ENCODE measurements at places on chromosomes 4 and X.
A peak's percentile ranks its signal among the peaks of the same experiment; 100 is the strongest.

DNA sequence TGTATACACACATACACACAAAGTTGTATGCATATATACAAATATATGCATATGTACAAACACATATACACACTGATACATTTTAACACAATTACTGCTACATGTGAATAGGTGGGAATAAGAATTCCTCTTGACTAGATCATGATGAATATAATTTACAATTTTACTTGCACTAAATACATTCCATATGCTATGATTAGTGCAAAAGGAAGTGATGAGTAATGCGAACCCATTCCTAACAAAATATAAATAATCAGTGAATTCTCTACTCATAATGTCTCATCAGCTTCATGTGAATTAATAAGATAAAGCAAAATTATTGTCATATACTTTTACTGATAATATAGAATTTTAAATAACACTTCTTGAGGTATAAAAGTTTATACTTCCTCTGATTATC, 1077.3 kb upstream of the PCDH10 start:
- DNase-seq: no peak

- no peak for DNase-seq
These were observed 41.2 kb downstream of the ANXA5 start for GRCh38 chr4:121655320-121656268.

DNA sequence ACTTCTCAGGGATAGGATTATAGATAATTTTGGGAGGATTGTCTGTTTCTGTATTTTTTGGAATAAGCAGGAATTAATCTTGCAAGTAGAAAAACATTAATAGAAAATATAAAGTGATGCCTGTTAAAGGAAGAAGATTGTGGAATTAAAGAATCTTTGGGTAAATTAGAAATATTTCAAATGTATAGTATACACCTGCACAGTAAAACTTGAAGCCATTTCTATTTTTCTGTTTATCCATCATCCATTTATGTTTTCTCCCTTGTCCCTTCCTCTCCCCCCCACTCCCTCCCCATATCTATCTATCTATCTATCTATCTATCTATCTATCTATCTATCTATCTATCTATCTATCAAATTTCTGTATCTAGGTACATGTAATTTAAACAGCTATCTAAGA, 46.9 kb upstream of the GEMIN8 start:
- no peak for DNase-seq

DNA sequence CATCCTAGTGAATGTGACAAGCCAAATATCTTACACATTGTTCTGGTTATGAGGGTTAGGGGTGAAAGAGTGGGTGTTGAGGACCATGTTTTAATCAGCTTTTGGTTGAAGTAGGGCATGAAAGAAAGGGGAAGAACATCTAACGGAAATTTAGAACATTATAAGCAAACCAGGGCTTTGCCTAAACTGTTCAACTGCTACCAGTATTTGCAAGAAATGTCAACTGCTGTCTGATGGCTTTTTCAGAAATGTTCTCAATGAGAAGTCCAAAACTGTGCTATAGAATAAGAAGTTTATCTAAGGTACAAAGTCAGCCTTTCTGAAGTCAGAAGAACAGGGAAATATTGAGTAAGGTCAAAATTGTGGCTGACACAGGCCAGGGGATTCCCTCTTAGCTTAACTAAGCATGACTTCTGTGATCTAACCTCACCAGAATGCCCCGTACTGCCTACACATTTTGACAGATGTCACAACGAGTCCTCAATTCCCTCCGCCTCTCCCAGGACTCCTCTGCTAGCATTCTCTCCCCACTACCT, 67.1 kb downstream of the DTHD1 start:
- DNase-seq: no peak

GRCh38 chr4:79650794-79651431, 242.9 kb upstream of the GK2 start:
- no peak for DNase-seq

- no peak for DNase-seq
These were observed 17.2 kb upstream of the MRPL1 start for GRCh38 chr4:77845400-77845799.

- no peak for DNase-seq
These were observed 15.3 kb downstream of the NOP14 start for GRCh38 chr4:2947926-2948325.

DNA sequence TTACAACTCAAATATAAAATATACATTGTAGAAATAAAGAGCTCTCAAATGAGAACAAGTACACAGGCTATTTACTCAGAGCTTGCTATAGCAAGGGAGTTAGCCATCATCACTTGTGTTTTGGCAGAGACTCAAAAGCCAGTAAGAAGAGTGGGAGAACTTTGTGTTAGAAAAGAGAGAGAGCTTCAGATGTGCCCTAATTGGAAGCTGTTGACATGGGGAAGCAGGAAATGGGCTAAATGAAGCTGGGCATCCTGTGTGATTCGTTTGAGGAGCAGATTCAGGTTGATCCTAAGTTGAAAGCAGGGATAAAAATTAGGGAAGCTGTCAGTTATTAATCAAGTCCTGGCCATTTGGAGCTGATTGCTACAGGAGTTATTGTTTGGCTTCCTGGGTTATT, 207.4 kb upstream of the MAOA start:
- no peak for DNase-seq

DNA sequence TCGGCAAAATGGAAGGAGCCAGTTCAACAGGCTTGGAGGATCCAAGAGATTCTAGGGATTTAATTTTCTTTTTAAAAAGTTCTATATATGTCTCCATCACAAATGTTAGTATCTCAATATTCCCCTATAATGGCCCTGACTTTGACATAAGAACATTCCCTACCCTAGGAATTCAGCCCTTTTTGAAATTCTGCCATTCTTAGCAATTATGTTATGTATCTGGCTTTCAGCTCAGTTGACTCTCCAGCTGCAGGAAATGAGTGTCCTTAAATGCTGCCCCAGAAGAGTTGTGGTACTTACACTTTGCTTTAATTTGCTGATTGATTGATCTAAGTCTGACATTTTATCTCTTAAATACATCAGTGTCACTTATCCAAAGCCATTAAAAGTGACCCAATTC, 1454.3 kb downstream of the FSTL5 start:
- no peak for DNase-seq

DNA sequence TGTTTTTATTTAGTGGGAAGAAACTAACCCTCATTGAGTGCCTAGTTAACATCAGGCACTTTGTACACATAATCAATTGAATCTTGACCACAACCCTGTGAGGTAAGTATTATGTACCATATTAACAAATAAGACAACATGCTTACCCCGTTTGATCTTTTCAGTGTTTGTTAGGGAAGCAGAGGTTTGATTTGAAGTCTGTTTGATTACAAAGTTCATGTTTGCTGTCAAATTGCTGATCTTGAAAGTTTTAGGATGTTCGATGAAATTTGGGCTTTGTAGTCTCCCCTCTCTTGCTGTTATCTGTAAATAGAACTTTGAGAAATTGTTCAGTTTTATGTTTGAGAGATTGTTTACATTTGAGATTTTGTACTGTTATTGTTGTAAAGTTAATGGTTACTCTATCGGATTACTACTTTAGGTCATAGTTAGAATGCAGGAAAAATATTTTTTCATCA, 13.4 kb upstream of the ADH4 start:
- no peak for DNase-seq

DNA sequence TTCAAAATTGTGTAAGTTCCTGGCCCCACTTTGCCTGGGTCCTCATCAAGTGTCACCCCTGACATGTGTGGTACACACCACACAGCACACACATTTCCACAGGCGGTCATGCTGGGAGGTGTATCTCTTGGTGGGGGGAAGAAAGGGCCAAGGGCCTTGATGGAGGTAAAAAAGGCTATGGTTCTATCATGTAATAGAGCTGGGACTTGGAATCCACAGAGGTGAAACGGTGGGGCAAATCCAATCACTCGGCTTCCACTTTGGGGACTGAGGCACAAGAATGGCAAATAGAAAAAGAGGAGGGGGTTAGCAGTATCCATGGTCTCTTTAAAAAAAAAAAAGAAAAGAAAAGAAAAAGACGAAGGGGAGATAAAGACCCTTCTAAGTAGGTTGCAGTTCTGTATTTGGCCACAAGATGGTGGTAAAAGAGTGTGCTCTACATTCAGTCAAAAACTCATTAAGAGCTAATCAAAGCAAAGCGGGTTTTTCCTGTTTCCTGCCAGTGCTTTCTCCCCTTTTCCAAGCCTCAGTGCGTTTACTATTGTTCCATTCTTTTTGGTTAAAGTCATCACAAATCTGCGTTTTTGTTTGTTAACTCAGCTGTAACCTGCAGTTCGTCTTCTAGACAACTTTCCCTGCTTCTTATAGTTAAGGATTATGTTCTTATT, 37.0 kb upstream of the ATP6AP2 start:
- DNase-seq: peak; percentile 44

GRCh38 chr4:152535360-152535902, 461 bp downstream of the FBXW7 start:
- DNase-seq: peak; percentile 45

GRCh38 chrX:104165894-104166734, at the start of gene FAM199X:
Gene FAM199X, plus strand, starts transcription at chrX:104166453. Its CDS starts 333 bp downstream, at chrX:104166786.
- DNase-seq: peak; percentile 94

- DNase-seq: peak; percentile 60
These were observed 25.9 kb upstream of the FGFR3 start for GRCh38 chr4:1767061-1767769.

- DNase-seq: no peak
These were observed 35.9 kb upstream of the PAPSS1 start for GRCh38 chr4:107755841-107756356.

GRCh38 chrX:15908603-15909290, 54.1 kb upstream of the AP1S2 start:
- no peak for DNase-seq

DNA sequence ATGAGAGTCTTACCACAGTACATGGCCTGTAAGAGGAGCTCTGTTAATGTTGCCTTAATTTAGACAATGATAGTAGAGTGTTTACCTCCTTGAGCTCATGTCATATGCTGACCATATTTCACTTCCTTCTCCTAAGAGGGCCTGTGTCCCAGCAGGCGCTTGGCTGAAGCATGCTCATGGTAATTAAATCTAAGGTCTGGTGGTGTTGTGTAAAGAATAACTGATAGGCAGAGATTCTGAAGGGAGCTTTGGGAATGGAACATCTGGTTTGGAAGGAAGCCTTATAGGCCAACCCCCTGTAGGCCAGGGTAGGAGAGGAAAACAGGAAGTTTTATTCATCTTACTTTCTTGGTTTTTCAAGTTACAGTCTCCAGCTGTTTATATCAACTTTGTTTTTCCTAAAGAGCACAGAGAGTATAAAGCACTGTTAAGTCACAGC, 300.2 kb downstream of the USP46 start:
- no peak for DNase-seq

DNA sequence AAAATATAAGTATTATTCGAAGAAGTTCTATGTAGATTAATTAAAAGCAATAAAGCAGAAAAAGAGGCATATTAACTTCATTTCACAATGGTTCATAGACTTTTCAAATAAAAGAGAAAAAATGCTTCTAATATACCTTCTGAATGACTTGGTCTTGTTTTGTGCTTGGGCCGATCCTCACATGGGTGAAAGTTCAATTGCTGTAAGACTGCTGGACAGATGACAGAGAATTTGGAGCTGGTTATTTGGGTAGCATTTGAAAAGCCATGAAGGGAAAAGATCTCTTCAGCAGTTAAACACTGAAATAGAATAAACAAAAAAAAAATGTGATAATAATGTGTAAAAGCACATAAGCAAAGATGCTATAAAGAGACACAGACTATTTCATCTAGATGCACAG, 29.8 kb downstream of the SLC39A8 start:
- no peak for DNase-seq

DNA sequence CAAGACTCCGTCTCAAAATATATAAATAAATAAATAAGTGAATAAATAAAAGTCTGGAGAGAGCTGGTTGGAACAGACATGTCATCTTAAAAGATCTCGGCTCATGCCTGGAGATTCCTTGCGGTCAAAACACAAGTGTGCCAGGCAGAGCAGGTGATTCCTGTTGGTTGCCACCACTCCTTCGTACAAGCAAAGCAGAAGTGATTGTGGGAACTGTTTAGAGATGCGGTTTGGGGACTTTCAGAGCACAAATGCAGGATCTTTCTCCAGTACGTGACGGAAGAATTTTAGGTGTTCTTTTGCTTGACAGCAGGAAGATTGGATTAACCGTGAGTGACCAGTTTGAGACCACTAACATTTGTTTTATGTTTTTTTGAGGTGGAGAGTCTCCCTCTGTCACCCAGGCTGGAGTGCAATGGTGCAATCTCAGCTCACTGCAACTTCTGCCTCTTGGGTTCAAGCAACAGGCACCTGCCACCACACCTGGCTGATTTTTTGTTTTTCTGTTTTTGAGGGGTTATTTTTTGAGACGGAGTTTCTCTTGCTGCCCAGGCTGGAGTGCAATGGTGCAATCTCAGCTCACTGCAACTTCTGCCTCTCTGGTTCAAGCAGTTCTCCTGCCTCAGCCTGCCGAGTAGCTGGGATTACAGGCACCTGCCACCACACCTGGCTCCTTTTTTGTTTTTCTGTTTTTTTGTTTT, 2.8 kb upstream of the CRLF2 start:
- no peak for DNase-seq

DNA sequence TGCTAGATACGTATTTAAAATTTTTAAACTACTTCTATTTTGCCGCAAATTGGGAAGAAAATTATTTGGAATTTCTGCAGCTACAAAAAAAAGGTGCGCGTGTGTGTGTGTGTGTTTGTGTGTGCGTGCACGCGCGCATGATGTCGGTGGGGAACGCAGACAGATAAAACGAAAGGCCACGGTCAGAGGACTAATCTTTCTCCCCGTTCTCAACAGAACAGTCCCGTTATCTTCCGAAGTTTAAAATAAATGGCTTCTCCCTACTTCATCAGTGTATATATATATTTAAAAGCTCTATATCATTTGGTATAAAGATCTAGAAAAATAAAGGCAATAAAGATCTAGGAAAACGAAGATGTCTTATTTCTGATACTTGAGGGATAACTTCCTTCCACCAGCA, 1.5 kb downstream of the MGARP start:
- DNase-seq: no peak

DNA sequence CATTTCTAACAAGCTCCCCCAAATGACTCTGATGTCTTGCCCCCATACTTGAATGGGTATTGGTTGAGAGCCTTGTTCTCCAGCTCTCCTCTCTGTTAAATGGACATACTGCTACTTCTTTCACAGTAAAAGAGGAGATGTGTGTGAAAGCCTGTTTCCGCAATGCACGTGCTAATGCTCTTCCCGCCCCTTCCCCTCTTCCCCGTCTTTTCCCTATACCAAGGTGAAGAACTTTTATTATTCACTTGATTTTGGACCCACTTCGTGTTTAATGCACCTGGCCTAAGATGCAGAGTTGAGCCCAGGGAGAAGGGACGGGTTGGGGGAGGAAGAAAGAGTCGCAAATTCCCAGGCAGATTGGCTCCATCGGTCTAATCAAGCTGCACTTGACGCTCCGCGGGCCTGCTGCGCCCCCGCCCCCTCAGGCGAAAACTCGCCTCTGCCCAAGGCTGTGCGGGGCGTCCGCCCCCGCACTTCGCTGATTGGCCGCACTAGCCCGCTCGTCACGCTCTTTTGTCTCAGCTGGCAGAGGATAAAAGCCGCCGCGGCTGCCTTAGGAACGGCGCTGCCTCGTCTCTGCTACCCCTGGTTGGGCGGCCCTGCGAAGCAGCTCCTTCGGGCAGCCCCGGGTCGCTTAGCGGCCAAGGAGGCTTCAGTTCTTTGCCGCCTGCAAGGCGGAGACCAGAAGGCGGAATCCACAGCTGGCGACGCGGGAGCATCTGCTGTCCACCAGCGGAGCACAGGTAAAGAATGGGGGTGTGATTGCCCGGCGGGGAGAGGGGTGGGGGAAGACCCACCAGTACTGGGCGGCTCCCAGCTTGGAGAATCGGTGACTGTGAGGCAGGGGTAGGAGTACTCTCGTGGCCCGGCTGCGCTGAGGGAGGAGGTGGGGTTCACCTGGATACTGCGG, at the start of gene ZCCHC12:
Gene ZCCHC12, plus strand, starts transcription at position 562 of the 910 bp plus-strand sequence. CDS start 1,421 bp downstream, outside the sequence.
- peak; percentile 47 for DNase-seq

All from GM03348 (cell line).